Esophagus muscularis mucosa (tissue), 4 donors: ENCODE measurements at places on chromosomes 6 and 20. TPM values are rescaled to one million over a fixed set of nuclear protein-coding genes. Genes with fewer than 3 reads are reported as not detected.

Gene EYS
- not detected for total RNA-seq

- peak; percentile 90 for DNase-seq
Measured at GRCh38 chr6:159692303-159693127, 526 bp downstream of the SOD2 start.

- DNase-seq: no peak
Measured at GRCh38 chr6:15661853-15662325, 939 bp downstream of the DTNBP1 start.

GRCh38 chr6:149060300-149060984, 257.1 kb upstream of the TAB2 start:
- no peak for DNase-seq

DNA sequence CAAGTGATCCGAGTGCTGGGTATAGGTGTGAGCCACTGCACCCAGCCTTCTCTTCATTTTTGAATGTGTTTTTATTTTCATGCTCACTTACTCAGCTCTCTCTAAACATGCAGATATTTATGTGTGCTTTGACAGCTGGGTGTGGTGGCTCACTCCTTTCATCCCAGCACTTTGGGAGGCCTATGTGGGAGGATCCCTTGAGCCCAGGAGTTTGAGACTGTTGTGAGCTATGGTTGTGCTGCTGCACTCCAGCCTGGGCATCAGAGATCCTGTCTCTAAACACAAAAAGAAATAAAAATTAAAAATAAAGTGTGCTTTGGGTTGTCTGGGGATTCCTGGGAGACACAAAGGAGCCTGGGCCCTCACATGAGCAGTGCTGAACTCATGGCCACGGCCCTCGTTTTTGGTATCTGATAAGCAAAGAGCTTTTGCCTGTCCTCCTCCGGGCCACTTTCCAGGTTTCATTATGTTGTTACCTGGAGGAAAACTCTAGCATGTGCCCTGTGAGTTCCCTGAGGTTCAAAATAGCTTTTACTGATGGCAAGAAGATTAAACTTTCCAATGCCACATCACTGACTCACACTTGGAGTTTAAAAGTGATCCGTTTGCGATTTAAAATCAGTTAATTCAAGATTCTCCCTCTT, 78.5 kb downstream of the CD164 start:
- no peak for DNase-seq

Gene PDE10A
- total RNA-seq: 2.9 TPM

DNA sequence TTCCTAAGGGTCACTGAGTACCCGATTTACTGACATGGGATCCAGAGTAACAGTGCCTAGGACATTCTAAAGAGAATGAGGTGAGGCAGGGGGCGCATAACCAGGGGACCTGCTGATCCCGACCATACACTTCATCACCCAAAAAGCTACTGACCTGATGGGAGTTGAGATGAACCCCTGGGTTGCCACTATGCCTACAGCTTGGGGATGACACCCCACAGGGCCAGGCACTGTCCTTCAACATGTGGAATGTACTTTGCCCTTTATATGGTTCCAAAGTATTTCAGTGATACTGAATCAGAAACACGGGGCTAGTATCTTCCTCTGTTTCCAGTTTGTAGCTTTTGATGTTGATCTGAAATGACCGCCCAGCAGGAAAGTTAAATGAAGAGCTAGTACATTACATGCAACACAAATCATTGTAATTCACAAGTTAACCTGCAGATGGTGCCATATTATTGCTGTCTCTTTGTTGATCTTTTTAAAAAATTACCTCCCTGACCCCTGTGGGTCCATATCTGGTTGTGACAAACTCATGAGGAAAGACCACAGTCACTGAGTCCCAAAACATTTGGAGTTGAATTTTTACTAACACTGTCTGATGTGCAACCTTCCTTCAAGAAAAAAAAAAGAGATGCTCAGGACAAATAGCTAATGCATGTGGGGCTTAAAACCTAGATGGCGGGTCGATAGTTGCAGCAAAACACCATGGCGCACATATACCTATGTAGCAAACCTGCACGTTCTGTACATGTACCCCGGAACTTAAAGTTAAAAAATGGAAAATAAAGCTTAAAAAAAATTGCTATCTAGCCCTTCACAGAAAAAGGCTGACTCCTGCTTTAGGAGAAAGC, 42.7 kb upstream of the GCNT2 start:
- no peak for DNase-seq

Gene BMP2
- total RNA-seq: 5.8 TPM

GRCh38 chr6:84086545-84087429, 53.2 kb downstream of the MRAP2 start:
- no peak for DNase-seq
